ENCODE measurements at places on chromosomes 2 and 18. TPM values are rescaled to one million over a fixed set of nuclear protein-coding genes. Genes with fewer than 3 reads are reported as not detected.

CTDP1 gene
- total RNA-seq, result 15.5 TPM

CAMKMT gene
- 3.8 TPM for total RNA-seq

HOXD3 gene
- total RNA-seq, result not detected

C18orf32 gene
- total RNA-seq, result 17.0 TPM
